A549 treated with dexamethasone at 1 μM for 4 hours (cell line): ENCODE measurements at places on chromosomes 7 and 10. TPM values are rescaled to one million over a fixed set of nuclear protein-coding genes. Genes with fewer than 3 reads are reported as not detected.

Gene OR9A2
- not detected in 5 replicates for total RNA-seq

Gene GSTO2
- total RNA-seq, result 1.7 to 2.4 TPM (median 1.9 TPM) in 5 replicates

Gene SLC16A12
- total RNA-seq, result 0.45 to 2.0 TPM (median 1.5 TPM) in 5 replicates

Gene JCAD
- 20.7 to 26.0 TPM (median 23.9 TPM) in 5 replicates for total RNA-seq

Gene BMPER
- total RNA-seq, result 4.2 to 6.8 TPM (median 4.6 TPM) in 5 replicates

Gene EMX2
- total RNA-seq, result not detected in 5 replicates

Gene TMEM176A
- 0.09 TPM in 1 of 5 replicates, not detected in the others for total RNA-seq

Gene CTAGE4
- total RNA-seq, result 0.05 TPM in 2 of 5 replicates, not detected in the others

Gene SPDYE18
- total RNA-seq, result 0.11 to 0.24 TPM (median 0.14 TPM) in 5 replicates
